Stimulated activated CD8-positive, alpha-beta memory T cell treated with anti-CD3 and anti-CD28 coated beads, Interleukin-7, amount 100 ng/mL, for 1 hour (primary cell): ENCODE measurements at places on chromosomes 11 and 22.

GRCh38 chr11:6812390-6813005, 13.0 kb upstream of the OR6A2 start:
- no peak for DNase-seq

GRCh38 chr11:12693094-12693478, 18.9 kb downstream of the TEAD1 start:
- no peak for DNase-seq

GRCh38 chr11:61113201-61113600, 10.9 kb downstream of the CD5 start:
- DNase-seq, result no peak

GRCh38 chr11:105000797-105001196, 22.2 kb downstream of the CASP5 start:
- DNase-seq, result peak; percentile 14

GRCh38 chr11:14541192-14541947, 21.2 kb upstream of the PSMA1 start:
- DNase-seq, result no peak

DNA sequence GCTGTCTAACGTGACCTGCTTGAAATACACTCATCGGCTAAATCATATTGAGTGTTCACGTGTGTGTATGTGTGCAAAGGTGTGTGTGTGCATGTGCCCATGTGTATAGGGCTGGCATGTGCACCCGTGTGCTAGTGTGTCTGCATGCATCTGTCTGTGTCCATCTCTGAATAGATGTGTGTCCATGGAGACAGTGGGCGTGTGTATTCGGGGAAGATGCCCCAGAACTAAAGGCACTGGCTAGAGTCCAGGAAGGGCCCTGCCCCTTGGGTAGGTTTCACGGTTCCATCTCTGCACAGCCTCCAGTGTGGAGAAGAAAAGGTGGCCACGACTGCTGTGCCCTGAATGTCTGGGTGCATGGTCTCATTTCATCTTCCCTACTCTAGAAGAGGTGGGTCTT, 220.3 kb downstream of the MN1 start:
- DNase-seq, result no peak

DNA sequence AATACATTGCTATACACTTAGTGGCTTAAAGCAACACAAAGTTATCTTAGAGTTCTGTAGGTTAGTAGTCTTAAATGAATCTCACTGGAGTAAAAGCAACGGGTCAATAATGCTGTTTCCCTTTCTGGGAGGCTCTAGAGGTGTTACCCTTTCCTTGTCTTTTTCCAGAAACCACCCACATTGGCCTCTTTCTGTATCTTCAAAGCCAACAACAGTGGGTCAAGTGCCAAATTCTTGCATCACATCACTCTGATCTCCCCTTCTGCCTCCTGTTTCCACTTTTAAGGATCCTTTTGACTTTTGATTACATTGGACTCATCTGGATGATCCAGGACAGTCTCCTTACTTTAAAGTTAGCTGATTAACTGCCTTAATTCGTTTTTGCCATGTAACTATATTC, 93.6 kb downstream of the DDX10 start:
- no peak for DNase-seq

- no peak for DNase-seq
Measured at GRCh38 chr11:100867606-100868005, 180.5 kb downstream of the ARHGAP42 start.

DNA sequence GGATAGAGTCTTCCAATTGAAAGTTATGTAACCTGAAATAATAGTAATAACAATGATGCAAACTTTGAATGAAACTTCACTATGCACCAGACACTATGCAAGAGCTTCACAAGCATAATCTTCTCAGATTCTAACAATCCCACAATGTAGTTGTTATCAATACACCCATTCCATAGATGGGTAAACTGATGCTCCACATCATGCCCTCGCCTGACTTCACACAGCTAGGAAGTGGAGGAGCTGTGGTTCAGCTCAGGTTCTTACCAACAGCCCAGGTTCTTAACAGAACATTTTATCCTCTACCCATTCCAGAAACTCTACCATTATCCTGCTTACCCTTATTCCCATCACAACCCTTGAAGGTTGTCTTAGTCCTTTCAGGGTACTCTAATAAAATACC, 50.4 kb upstream of the HMGXB4 start:
- DNase-seq, result no peak

DNA sequence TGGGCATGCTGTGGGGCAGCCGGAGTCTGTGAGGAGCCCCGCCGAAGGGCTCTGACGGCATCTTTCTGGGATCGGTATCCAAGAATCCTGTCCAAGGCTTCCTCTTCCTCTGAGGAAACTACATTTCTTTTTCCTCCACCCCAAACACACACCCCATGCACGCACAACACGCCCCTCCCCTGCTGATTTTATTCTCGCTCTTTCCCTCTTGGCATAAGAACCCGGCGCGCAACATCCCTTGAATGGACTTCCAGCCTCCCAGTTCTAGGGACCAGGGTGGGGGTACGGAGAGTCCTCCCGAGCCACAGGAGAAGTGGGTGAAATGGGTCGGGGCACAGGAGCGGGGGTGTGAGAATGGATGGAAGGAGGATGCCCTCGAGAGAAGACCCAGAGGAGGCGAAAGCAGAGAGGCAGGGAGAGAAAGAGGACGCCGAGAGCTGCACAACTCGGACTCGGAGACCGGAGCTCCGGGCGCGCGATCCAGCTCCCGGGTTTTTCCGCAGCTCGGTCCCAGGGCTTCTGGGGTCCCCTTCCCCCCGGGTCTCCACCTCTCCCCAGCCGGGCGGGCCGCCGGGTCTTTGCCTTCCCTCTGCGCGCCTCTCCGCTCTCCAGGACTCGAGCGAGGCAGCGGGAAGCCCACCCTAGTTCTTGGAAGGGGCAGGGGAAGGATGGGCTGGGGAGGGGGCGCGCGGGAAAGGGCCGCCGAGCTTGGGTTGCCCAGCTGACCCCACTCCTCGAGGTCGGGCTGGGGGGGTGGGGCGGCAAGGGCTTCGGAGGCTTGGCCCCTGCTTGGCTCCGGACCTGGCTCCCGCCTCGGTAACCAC, 1.5 kb upstream of the LARGE1 start:
- no peak for DNase-seq

DNA sequence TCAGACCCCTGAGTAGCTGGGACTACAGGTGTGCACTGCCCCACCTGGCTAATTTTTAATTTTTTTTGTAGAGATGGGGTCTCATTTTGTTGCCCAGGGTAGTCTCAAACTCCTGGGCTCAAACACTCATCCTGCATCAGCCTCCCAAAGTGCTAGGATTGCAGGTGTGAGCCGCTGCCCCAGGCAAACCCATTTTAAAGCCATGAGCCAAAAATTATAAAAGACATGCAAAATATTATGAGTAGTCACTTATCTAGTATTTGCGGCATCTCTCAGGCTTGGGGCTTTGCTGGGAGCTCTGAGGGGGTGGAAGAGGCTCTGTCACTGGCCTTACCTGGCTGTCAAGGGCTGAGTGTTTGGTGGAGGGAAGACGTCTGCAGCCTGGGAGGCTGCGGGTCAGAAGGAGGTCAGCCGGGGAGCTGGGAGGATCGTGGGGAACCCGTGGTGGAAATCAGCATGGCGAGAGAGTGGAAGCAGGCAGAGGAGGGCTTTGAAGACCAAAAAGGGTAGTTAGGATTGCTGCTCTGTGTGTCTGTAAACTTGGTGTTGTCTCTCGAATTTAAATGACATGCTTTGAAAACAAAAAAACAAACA, 69.1 kb upstream of the PARVG start:
- DNase-seq, result no peak

GRCh38 chr11:64970731-64971151, 1.2 kb downstream of the MAJIN start:
- no peak for DNase-seq

GRCh38 chr11:68827733-68828132, 14.0 kb downstream of the CPT1A start:
- DNase-seq, result no peak

DNA sequence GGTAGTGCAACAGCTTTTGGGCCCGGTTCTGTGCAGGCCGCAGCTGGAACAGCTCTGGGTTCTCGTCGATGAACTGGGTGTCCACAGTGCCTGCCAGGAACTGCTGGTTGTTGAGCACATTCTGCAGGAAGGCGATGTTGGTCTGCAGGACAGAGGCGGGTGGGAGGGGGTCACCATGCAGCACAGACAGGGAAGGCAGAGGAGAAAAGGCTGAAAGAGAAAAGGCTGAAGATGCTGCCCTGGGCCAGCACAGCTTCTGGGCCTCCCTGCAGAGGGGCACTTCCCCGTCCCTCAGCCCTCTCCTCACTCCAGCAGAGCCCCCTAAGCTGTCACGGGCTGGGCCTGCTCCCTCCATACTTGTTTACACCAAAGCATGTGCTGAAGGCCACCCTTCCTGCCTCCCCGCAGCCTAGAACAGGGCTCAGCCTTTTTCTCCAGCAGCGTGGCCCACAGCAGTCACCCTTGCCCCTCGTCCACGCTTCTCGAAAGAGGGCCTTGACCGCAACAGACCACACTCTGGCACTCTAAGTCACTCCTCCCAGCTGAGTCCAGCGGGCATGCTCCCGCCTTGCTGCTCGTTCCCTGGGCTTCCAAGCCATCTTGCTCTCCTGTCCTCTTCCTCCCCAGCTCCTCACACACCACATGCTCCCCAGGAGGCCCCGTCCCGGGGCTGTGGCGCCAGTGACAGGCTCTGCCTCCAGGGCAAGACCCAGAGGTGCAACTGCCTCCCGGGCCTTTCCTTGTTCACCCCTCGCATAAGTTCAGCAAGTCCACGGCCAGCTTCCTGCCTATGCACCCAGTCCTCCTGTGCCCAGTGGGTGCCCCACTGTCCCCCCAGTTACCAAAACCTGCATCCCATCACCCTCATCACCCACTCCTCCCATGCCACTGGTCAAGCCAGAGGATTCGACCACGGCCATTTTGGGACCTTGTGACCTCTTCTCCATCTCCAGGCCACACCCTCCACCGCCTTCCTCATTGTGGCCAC, 3.3 kb upstream of the LRFN4 start:
- no peak for DNase-seq

- no peak for DNase-seq
Measured at GRCh38 chr11:794013-794765, 3.9 kb downstream of the SLC25A22 start.

DNA sequence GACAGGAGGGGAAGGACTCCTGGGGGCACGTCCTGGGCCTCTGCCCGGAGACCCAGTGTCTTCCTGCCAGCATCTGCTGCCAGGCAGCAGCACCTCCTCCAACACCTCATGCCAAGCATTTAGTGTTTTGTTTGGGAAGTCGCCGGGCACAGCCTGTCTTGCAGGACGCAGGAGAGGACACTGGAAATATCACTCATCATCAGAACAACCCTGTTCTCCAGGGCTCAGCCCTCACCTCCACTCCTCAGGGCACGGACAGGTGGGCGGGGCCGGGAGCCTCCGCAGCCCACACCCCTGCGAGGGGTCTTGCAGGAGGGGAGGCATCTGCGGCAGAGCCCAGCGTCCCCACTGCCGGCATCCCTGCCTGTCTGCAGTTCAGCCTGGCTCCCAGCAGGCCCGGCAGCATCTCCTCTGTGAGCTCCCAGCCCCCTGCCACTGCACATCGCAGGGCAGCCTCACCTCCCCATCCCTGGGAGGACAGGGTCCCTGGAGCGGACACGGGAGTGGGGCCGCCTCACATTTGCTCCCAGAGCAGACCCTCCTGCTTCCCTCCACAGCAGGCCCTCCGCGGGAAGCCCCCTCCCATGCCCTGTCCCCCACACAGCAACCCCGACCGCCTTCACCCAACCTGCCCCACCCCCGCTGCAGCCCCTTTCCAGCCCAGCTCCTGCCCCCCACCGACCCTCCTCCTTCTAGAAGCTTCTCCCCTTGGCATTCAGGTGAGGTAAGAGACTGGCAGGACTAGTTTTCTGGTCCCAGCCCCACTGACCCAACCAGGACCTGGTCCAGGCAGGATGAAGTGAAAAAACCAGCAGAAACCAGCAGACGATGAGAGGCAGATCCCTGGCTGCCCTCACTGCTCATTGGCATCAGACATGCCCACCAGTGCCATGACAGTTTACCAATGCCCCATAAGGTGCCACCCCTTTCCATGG, 72.7 kb downstream of the BRD1 start:
- no peak for DNase-seq

GRCh38 chr11:35549787-35550186, 24.4 kb upstream of the PAMR1 start:
- DNase-seq, result no peak

- no peak for DNase-seq
Measured at GRCh38 chr11:73453562-73453961, 77.4 kb downstream of the RELT start.

DNA sequence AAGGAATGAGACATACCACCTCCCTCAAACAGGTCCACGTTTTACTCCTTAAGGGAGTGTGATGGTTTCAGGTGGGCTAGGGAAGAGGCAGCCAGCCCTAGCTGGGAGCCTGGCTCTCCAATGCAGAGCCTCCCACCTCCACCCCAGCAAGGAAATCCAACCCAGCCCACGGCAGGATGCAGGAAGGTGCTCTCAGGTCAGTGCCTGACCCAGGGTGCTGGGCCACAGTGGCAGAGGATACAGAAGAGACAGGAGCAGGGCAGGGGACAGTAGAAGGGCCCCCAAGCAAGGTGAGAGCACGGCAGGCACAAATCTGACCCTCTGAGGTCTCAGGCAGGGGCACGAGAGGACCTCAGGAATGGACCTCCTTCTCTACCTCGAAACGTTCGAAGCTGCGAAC, 26.9 kb upstream of the CCND1 start:
- DNase-seq, result no peak

DNA sequence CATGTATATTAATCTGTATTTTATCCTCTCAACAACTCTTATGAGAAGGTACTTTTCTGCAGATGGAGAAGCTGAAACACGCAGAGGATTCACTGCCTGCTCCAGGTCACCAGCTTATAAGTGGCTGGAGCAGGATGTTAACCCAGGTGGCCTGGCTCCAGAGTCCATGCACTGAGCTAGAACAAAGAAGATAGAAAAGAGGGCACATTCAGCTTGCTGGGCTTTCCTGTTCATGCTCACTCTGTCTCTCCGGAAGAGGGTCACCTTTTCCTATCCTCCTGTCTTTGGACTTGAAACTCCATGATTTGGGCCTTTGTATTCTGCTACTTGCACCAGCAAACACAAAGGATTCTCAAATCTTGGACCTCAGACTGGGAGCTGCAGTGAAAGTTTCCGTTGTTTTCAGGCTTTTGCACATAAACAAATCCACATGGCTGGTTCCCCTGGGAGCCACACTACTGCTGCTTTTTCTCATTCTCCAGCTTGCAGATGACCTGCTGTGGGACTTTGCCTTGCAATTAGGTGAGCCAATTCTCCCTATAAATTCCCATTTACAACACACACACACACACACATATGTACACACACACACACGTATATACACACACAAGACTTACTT, 117.3 kb upstream of the GRK3 start:
- no peak for DNase-seq

- no peak for DNase-seq
Measured at GRCh38 chr22:32888976-32889375, 87.5 kb downstream of the TIMP3 start.
